Epithelial cell of alveolus of lung (primary cell): ENCODE measurements at places on chromosomes 13 and 19. TPM values are rescaled to one million over a fixed set of nuclear protein-coding genes. Genes with fewer than 3 reads are reported as not detected.

Gene MEIOSIN
- 0.13 TPM in 1 of 2 replicates, not detected in the other for total RNA-seq

Gene ACP4
- not detected in 2 replicates for total RNA-seq

Gene WDR88
- not detected in 2 replicates for total RNA-seq

Gene KLK4
- total RNA-seq: not detected in 2 replicates

Gene SERPINE3
- total RNA-seq: under 0.01 TPM in 1 of 2 replicates, not detected in the other

Gene ZNF787
- total RNA-seq: 9.6 and 15.4 TPM in 2 replicates

Gene SERTM1
- not detected in 2 replicates for total RNA-seq

Gene LMTK3
- total RNA-seq: 0.26 and 4.5 TPM in 2 replicates

Gene PRR20C
- total RNA-seq: not detected in 2 replicates

Gene DAND5
- total RNA-seq: not detected in 2 replicates

Gene NKG7
- not detected in 2 replicates for total RNA-seq
